ENCODE measurements at places on chromosomes 12 and 14.
A peak's percentile ranks its signal among the peaks of the same experiment; 100 is the strongest.

DNA sequence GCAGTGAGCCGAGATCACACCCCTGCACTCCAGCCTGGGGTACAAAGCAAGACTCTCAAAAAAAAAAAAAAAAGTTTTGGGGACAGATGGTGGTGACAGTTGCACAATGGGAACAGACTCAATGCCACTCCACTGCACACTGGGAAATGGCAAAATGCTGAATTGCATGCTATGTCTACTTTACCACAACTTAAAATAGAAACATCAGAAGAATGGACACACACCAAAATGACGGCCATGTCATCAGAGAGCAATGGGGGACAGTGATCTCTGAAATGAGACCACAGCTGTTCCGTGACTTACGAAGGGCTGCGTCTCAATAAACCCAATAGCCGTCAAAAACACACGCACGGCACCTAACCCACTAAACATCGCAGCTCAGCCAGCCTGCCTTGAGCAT is 13.7 kb downstream of the DDX54 start:
- no peak for DNase-seq
- H3K4me1 ChIP-seq: peaks cover 11% of the 10 kb centered on the region
- H3K27ac ChIP-seq: no peak overlapping the region
- H3K36me3 ChIP-seq: peaks cover 77% of the 10 kb centered on the region

- H3K4me1 ChIP-seq: no peaks in the 10 kb centered on the region
- H3K36me3 ChIP-seq: no peaks in the 10 kb centered on the region
- DNase-seq: no peak
- no peak overlapping the region for H3K4me3 ChIP-seq
These were observed 582.3 kb downstream of the KCNH5 start for GRCh38 chr14:62462988-62463387.

- no peak for DNase-seq
- H3K27ac ChIP-seq: no peak overlapping the region
- H3K27me3 ChIP-seq: no peaks in the 10 kb centered on the region
- no peak overlapping the region for H3K4me3 ChIP-seq
- H3K36me3 ChIP-seq: peaks cover 31% of the 10 kb centered on the region
- no peaks in the 10 kb centered on the region for H3K4me1 ChIP-seq
These were observed 18.6 kb downstream of the PEX5 start for GRCh38 chr12:7207866-7208625.

DNA sequence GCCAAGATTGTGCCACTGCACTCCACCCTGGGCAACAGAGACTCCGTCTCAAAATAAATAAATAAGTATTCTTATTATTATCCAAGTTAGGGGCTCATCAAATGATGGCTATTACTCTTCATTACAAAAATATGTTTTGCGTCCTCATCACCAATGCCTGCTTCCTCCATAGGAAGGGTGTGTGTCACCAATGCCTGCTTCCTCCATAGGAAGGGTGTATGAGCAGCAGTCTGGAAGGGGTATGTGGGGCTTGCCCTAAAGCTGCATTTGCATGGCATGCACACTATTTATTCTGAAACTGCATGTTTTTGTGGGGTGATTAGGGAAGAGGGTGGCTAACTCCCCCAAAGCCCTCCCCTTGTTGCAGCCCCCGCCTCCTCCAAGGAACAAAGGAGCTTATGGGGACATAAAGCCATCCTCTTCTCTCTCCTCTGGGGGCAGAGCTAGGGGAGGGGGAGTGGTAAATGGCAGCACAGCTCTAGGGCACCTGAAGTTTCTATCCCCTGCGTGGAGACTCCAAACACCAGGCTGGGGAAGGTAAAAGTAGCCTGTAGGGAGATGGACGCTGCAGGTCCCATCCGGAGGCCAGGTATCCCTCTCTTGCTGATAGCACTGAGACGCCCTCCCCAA is 1.3 kb downstream of the CAMKK2 start:
- H3K4me1 ChIP-seq: peaks cover 20% of the 10 kb centered on the region
- H3K27me3 ChIP-seq: no peaks in the 10 kb centered on the region
- no peak for DNase-seq
- H3K27ac ChIP-seq: peak overlapping the region; percentile 77

GRCh38 chr12:95088379-95088778 is 15.0 kb upstream of the NR2C1 start:
- H3K4me1 ChIP-seq: no peaks in the 10 kb centered on the region
- no peaks in the 10 kb centered on the region for H3K36me3 ChIP-seq
- H3K4me3 ChIP-seq: no peak overlapping the region
- H3K27ac ChIP-seq: no peak overlapping the region

DNA sequence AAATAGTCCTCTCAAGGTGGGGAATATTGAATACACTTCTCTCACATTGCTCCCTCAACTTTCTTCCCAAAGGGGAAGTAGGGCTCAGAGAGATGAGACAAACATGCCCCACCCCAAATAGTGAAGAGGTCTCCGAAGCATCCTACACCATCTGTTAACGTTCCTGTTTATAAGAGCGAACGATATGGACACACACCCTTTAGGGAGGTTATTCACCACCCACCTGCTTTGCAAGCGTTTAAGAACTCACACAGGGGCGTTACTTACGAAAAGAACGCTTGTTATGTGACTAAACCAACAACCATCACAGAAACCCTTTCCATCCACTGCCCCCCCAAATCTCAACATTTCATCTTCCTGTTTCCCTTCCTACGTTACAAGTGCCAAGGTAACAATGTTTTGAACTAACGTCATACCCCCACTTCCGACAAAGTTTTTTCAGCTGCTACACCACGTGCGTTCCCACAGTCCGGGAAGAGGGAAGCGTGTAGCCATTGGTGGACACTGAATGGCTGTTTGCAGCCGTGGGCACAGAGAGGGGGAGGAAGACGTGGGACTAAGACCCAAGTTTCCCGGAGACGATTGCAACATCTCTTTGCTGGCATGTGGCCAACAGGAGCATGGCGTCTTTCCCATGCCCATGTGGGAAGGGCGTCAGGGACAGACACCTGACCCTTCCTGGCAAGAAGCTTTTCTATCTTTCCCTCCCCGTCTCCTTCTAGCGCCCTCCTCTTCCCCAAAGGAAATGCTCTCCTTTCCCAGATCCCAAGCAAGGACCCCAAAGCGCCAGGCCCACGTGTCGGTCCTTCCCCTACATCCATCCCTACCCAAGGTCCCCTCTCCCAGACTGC is 1.2 kb downstream of the YBX3 start:
- H3K27me3 ChIP-seq: peaks cover 10% of the 10 kb centered on the region
- DNase-seq: peak; percentile 53
- peak overlapping the region; percentile 95 for H3K27ac ChIP-seq
- peak overlapping the region; percentile 86 for H3K4me3 ChIP-seq
- H3K4me1 ChIP-seq: peaks cover 22% of the 10 kb centered on the region

- H3K4me3 ChIP-seq: no peak overlapping the region
- peaks cover 37% of the 10 kb centered on the region for H3K27me3 ChIP-seq
- no peaks in the 10 kb centered on the region for H3K36me3 ChIP-seq
These were observed 50.4 kb downstream of the RPH3A start for GRCh38 chr12:112841906-112842305.

- peaks cover 18% of the 10 kb centered on the region for H3K4me1 ChIP-seq
- H3K4me3 ChIP-seq: no peak overlapping the region
- no peak for DNase-seq
- no peak overlapping the region for H3K27ac ChIP-seq
- H3K36me3 ChIP-seq: peaks cover 76% of the 10 kb centered on the region
- no peaks in the 10 kb centered on the region for H3K27me3 ChIP-seq
These were observed 18.7 kb downstream of the SETD1B start for GRCh38 chr12:121822393-121823100.

GRCh38 chr14:73025544-73025943 is 1.4 kb downstream of the ZFYVE1 start:
- H3K27ac ChIP-seq: no peak overlapping the region
- H3K36me3 ChIP-seq: peaks cover 20% of the 10 kb centered on the region
- no peaks in the 10 kb centered on the region for H3K27me3 ChIP-seq
- peak overlapping the region; percentile 91 for H3K4me3 ChIP-seq

Data from central memory CD8-positive, alpha-beta T cell (primary cell).